ENCODE measurements at places on chromosomes 4 and X.

GRCh38 chrX:63755892-63756291 is 29.1 kb downstream of the ARHGEF9 start:
- DNase-seq: no peak

DNA sequence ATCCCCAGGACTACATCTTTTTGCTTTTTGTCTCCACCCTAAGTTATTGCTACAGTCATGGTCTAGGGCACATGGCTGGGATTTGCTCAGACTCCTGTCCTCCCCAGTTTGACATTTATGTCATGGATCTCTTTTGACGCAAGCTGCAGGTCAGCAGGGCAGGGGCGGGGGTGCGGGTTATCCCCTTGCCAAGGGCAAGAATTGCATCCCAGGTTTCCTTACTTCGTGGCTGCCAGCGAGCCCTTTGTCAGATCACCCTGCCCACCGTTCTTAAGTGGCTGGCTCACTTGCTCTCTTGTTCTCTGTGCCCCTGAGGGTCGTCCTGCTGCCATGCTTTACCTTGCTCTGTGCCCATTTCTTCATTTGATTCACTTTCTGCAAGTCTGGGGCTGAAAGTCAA is 21.1 kb upstream of the UBA1 start:
- no peak for DNase-seq

- no peak for DNase-seq
Measured at GRCh38 chr4:39305912-39306677, 60.1 kb downstream of the RFC1 start.

DNA sequence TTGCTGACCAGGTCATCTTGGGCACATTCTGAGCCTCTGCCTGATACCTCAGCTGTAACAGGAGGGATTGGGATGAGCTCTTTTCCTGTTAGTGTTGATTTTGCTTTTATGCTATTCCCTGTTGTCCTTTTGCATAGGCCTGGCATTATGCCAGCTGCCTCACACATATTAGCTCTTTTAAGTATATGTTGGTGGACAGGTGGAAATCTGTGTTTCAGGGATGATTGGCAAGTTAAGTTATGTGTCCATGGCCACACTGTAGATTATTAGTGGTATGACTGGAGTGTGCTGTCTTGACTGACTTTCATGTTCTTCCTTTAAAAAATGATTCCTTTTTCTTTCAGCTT is 28.9 kb downstream of the NSD2 start:
- no peak for DNase-seq

DNA sequence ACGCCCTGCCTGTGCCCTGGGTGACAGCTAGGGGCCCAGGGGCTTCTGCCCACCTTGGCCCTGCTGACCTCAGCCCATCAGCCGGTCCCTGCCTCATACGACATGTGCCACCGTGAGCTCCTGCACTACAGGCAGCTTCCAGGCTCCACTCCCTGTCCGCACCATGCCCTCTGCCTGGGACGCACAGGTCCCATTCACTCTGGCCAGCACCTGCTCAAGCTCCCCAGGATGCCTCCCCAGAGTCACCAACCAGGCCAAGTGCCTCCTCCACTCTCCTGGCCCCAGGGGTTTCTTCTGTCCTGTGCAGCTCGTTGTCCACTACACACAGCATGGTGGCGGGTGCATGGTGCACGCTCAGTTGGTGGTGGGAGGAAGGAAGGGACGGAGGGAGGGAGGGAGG is 20.2 kb upstream of the MRFAP1 start:
- DNase-seq: no peak

DNA sequence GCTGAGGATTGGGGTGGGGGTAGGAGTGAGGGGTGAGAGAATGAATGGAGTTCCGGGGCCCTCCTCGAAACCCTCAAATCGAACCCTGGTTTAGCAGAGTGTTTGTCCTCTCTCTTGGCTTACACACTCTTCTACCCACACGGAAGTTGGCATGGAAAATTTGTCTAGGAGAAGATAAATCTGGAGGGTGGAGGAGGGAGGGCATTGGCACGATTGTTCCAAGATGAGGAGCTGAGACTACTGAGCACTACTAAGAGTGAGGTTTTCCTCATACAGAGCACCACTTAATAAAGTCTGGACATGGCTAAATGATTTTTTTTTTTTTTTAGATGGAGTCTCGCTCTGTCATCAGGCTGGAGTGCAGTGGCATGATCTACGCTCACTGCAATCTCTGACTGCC is 33.4 kb downstream of the AKAP4 start:
- DNase-seq: no peak

GRCh38 chr4:836003-836511 is 10.1 kb upstream of the CPLX1 start:
- no peak for DNase-seq

GRCh38 chrX:7852166-7852565 is 9.2 kb downstream of the VCX start:
- no peak for DNase-seq

DNA sequence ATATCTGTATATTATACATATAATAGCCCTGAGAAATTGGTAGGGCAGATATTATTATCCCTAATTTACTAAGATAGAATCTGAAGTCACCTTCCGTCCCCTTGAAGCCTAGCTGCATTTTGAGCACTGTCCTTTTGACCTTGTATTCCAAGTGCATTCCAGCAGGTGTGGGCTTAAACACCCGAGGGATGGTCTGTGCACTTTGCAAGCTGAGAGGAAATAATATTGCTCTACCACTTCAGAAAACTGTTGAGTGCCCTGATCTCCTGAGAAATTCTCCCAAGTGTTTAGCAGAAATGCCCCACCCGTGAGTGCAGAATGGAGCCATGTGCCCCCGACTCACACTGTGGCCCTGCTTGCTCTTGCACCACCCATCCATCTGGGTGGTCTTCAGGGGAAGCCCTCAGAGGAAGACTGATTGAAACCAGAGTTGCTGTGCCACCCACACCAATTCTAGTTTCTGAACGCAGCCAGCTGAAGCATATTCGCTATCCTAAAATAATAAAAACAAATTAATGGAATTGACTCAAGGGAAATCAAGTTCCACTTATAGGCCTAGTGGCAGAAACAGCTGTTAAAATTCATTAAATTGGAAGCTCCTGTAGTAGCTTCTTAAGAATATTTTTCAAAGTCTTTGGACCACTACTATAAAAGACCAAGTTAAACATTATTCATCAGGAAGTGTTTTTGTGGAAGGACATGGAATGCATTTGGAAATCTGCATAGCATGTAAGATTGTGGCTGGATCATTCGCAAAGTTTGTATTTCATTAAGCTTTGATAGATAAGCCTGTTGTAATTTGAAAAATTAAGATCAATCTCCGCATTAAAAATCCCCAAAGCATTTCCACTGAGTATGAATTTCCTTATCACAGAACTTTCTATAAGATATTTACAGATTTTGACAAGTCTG is 41.3 kb upstream of the PRKG2 start:
- no peak for DNase-seq

GRCh38 chr4:83870328-83870950 is 334.5 kb downstream of the GPAT3 start:
- no peak for DNase-seq

- no peak for DNase-seq
Measured at GRCh38 chr4:40587826-40588225, 41.8 kb downstream of the RBM47 start.

- no peak for DNase-seq
Measured at GRCh38 chr4:125104616-125105015, 210.1 kb upstream of the FAT4 start.

GRCh38 chr4:80333121-80333520 is 2.4 kb upstream of the CFAP299 start:
- DNase-seq: no peak

- DNase-seq: no peak
Measured at GRCh38 chrX:110171442-110171841, 146.4 kb downstream of the AMMECR1 start.

GRCh38 chr4:56197387-56197786 is 189.9 kb downstream of the AASDH start:
- DNase-seq: no peak

- DNase-seq: no peak
Measured at GRCh38 chrX:7269991-7270390, 122.0 kb upstream of the PUDP start.

DNA sequence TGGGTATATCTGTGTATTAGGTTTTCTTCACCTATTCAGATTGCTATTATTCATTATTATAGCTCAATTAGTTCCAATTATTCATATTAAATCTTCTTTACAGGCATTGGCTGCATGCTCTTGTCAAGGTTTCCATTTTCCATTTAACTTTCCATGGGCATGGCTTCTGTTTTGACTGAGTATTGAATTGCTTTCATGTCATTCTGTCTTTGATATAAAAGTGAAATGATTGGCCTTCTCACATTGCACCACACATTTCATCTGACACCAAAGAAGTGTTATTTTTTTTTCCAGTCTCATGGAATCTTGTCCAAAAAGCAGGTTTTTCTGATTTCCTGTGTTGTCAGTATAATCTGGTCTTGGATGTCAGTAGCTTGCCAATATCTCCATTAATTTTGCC is 1244.3 kb downstream of the RAPGEF2 start:
- no peak for DNase-seq

DNA sequence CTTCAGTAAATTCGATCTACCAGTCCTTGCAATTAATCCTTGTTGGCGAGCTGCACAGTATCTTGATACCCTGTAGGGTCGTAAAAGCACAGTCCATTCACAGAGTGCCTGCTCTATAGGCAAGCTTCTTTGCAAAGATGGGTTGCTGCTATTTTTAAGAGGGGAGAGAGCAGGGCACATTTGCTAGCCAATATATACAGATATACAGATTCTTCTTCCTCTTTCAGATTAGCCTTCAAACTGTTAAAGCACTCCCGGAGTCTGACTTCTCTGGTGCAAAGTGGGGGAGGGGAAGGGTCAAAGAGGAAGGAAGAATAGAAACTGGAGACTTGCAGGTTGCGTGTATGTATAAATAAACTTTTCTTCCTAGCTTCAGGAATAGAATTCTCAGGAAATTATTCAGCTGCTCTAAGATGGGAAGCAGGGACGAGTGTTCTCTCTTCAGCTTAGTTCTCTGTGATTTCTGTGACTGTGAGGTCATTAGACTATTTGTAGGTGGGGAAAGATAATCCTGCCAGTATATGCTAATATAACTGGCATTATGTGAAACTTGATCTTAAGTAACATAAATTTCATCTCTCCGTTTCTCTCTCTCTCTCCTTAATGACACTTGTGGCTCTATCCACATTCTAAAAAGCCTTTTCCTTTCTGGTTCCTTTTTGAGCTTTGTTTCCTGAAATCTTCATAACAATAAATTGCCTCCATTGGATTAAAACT is at the start of gene CYSLTR1:
CYSLTR1 (minus strand) TSS at position 242 of the 717 bp plus-strand sequence. CDS start 53,865 bp downstream, outside the sequence.
- no peak for DNase-seq

DNA sequence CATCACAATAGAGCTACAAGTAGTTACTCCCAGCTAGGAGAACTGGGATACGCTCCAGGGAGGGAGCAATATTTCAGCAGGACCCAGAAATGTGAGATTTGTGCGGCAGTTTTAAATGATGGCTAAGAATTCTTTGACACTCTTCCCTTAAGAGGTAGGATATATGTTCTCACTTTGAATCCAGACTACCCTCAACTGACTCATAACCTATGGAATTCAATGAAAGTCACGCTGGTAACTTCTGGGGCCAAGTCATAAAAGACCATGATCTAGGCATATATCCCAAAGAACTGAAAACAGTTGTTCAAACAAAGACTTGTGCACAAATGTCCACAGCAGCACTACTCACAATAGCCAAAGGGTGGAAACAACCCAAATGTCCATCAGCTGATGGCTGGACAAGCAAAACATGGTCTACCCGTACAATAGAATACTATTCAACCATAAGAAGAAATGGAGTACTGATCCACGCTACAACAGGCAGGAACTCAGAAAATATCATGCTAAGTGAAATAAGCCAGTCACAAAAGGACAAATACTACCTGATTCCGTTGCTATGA is 10.5 kb downstream of the CD99L2 start:
- DNase-seq: no peak

GRCh38 chr4:99154658-99155342 is 10.7 kb upstream of the ADH4 start:
- no peak for DNase-seq

DNA sequence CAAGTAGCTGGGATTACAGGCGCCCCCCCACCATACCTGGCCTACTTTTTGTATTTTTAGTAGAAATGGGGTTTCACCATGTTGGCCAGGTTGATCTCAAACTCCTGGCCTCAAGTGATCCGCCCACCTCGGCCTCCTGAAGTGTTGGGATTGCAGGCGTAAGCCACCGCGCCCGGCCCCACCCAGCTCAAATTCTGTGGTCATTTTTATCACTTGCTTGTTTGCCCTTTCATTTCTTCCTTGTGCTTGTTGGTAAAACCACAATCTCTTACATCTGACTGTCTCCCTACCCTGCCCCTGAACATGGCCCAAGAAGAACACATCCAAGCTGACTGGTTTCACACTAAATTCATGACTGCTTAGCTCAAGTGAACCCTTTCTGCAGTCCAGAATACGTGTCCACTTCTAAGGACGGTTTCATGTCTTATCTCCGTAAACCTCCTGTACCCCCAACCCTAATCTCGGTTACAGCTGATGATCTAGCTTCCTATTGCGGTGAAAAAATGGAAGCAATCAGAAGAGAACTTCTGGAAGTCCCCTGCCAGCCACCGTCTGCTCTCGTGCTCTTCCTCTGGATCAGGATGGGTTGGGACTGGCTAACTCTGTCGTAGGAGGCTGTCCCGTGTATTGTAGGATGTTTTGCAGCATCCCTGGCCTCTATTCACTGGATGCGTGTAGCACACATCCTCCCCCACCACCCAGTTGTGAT is 5.4 kb upstream of the RS1 start:
- DNase-seq: no peak

DNA sequence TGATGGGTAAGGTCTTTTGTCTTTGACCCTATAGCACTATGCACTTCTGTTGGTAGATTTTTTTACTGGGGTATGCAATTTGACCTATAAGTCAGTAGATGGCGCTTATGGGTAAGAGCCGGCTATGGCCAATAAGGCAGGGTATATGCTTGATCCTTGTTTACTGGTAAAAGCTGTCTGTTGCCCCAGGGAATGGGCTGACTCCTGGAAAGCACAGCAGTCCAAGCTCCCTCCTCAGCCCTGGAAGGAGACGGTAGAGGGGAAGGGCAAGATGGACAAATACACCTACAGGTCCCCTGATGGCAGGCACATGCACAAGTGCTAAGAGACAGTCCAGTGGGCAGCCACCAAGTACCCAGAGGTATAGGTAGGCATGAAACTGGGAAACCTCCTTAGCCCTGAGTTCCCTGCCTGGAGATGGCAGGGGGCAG is 63.7 kb downstream of the ADAMTS3 start:
- DNase-seq: peak; percentile 2

DNA sequence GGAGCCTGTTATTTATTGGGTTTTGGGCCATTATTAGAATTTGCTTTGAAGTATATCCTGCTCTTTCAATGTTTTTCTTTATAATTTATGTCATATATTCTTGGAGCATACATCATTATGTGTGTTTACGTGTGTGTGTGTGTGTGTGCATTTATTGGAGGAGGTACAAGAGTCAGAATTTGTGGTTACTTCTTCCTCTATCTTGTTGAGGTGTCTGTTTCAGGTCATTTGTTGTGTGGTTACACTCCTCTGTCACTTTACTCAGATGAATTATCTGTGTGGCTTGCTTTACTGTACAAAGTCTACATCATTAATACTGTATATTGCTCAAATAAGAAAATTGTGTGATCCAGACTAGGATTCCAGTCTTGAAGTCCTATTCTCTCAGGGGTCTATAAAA is 1957.4 kb upstream of the TENM3 start:
- DNase-seq: no peak
